CD4-positive, alpha-beta T cell (primary cell): ENCODE measurements at places on chromosomes 3 and 15.

- peak; percentile 6 for DNase-seq
Measured at GRCh38 chr3:115792206-115792955, 169.1 kb downstream of the GAP43 start.

- DNase-seq = no peak
Measured at GRCh38 chr3:194194051-194194756, 58.3 kb downstream of the HES1 start.

DNA sequence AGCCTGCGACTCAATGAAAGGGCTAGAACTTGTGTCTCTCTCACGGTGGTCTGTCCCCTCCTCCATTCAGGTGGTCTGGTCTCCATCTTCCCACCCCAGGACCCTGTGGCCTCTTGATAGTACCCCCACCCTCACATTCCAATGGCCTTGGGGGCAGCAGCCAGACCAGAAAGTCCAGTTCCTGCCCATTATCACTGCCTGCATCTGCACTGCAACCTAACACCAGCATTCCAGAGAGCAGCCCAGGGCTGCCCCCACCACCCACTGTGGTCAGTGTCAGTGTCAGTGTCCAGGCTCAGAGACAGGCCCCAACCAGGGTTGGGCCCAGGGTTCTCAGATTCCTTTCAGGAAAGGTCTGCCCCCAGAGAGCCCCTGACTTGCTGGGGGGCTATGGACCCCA is 12.6 kb downstream of the IGDCC3 start:
- no peak for DNase-seq

DNA sequence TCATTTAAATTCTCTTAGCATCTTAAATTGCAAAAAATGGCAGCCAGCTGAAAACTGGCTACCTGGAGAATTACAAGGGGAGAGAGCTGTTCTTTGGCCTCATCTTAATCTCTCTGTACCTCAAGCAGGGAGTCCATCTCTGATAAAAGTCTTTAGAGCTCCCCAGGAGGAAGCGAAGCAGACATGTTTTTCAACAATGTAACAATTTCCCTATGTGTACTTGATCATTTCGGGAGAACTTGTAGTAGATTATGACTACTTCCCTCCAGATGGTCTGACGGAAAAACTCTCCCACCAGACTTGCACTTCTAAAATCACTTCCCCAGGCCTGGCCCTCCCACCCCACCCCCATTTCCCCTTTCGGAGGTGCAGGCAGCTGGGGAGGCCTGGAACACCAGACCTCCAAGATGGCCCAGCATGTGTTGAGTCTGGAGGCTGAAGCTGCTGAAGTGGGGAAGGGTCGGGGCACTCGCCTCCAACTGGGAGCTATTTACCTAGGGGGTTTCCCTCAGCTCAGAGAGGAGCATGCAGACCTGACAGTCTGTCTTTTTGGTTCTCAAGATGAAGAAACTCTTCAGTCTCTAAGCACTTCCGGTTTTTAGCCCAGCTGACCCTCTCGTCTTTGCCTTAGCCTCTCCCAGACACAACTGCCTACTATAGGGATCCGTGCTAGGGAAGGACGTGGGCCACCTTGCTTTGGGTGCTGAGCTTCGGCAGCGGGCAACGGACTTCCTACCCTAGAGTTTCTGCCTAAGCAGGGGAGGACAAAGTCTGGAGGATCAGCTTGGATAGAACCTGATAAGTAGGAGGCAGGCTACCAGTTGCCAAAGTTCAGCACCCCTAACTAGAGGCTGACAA is 164.0 kb upstream of the TBL1XR1 start:
- no peak for DNase-seq

GRCh38 chr15:31016446-31016915 is 25.1 kb upstream of the MTMR10 start:
- no peak for DNase-seq

- DNase-seq = no peak
Measured at GRCh38 chr3:195774917-195775316, 36.8 kb downstream of the MUC4 start.

- DNase-seq = no peak
Measured at GRCh38 chr3:23650371-23651140, 155.2 kb upstream of the UBE2E1 start.

DNA sequence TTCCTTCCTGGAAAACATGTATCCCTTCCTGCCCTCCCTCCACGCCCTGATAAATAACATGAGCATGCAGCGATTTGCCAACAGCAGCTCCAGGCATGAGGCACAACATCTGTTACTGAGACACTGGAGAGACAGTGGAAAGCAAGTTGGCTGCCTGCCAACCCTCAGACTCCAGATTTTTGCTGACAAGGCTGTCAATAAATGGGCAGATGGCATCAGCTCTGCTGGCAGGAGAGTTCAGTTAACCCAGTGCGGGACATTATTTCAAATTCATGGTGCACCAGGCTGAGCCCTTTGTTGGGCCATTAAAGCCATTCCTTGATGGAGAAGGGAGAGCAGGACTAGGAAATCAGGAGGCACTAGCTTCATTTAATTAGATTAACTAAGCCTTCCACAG is 293.3 kb downstream of the MEX3B start:
- no peak for DNase-seq

- peak; percentile 82 for DNase-seq
Measured at GRCh38 chr15:70259028-70259424, 161.3 kb upstream of the TLE3 start.

- no peak for DNase-seq
Measured at GRCh38 chr15:60809375-60809774, 330.4 kb upstream of the ICE2 start.
